Colonic mucosa (tissue), 4 donors: ENCODE measurements at places on chromosomes 12 and 14. TPM values are rescaled to one million over a fixed set of nuclear protein-coding genes. Genes with fewer than 3 reads are reported as not detected.

GRCh38 chr12:73308079-73308478, 1035.9 kb downstream of the TRHDE start:
- no peak for DNase-seq

DNA sequence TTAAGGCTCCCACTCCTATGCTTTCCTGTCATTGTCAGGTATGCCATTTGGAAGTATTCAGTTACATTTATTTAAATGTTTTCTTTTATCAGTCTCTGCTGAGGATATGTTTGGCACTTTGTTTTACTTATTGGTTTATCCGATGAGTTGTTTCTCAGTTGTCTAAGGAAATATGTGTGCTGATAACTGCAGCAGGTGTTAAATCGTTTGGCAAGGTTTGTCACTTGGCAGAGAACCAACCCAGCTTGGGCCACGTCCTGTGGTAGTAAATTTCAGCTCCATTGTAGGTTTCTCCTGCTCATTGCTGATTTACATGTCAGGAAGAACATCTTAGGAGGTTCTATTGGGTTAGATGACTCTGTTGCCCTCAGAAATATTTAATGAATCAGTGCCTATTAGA, 22.0 kb upstream of the MGST1 start:
- peak; percentile 79 for DNase-seq

DNA sequence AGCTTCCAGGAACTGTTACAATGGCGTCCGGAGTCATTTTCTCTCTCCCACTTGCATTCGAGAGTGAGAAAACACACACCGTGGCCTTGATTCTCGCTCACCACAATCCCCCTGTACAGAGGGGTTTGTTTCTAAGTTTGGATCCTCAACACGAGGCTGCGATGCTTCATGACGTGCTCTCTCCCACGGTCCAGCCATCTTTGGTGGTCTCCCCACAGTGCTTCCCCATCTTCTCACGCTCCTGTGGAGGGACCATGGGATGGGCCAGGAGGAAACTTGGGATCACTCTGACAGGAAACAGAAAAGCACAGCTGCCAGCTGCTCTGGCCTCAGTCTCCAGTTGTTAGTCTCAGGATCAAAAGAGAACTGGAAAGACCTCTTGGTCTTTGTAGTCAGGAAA, 28.1 kb downstream of the OR10P1 start:
- no peak for DNase-seq

DNA sequence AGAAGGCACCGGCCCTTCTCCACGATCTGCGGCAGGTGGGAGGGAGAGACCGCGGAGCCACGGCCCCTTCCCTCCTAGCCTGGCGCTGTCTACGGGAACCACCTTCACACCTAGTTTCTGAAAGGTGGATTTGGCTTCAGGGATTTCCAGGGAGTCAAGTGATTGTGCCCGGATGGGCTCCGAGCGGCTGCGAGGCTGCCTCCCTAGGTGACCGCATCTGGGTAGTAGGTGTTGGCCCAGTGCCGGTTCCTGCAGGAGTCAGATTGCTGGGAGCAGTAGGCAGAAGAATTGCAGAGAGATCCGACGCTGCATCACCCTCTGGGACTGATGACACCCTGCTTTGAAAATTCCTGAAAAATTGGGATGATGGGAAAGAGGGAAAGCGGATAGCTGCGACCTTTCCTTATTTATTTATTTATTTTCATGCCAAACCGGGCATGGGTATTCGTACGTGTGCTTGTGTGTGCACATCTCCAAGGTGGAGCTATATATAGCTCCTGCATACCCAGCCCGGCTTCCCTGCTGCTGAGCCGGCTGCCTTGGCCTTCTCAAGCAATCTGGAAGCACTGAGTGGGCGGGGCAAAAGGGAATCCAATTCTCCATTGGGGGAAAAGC, 1.1 kb downstream of the CNTN1 start:
- peak; percentile 18 for DNase-seq

GRCh38 chr12:102376181-102376747, 104.1 kb downstream of the IGF1 start:
- no peak for DNase-seq

DNA sequence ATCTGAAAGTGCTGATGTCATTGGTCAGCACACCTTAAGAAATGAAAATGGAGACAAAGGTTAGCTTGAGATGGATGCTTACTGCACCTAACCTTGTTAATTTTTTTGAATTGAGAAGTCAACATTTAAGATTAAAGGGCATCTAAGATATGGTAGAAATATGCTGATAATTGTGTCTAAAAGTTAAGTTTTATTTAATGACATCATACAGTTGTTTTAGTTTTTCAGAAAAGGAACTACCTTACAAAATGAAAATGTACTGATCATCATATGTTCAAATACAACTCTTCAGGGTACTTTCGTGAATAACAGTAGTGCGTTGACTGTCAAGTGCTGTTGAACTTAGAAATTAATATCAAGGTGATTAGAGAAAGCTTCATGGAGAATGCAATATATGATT, 2.5 kb downstream of the SMCO3 start:
- DNase-seq, result no peak

Gene MIP
- total RNA-seq, result not detected

DNA sequence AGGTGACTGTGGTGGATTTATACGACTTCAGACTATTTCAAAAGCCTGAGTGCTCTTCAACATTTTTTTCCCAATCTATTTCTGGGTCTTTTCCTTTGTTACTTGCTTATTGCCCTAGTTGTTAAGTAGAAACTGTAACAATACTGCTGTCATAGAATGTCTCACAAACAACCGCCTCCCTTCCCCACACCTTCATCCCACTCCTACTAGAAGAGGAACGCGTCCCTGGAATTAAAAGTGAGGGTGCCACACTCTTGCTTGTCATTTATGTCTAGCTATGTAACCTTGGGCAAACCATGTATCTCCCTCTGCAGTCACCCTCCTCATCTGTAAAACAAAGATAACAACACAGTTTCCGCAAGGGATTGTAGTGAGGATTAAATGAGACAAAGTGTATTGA, 8.6 kb downstream of the BRAP start:
- DNase-seq, result no peak

- peak; percentile 48 for DNase-seq
These were observed at the start of gene PRKD1 for GRCh38 chr14:29927376-29928116. Gene PRKD1, minus strand, starts transcription at chr14:29927847.

Gene TMTC2
- total RNA-seq, result 12.2 TPM

DNA sequence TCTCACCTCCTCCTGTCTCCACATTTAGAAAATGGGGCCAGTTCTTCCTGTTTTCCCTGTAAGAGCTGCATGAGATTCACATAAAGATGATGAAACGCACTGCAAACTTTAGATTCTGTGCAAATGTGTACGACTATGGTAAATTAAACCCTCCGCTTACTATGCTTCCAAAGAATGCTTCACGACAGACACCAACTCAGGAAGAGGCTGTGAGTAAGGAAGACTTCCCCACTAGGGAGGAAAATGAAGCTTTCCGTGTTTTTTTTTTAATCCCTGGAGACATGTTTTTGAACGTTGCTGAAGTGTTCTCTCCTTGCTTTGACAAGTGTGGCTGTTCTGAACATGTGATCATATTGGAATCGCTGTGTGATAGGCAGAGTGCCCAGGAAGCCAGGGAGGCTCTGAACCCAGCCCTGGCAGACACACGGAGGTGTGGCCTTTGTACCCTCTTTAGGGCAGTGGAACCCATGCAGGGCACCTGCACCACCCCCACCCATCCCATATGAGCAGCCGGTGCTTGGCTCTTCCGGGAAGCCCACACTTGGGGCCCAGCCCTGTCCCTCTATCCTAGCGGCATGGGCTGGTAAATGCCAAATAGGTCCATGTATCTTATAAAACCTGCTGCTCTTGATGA, 7.5 kb upstream of the SYNE3 start:
- DNase-seq, result peak; percentile 85

GRCh38 chr12:95882080-95882479, 23.3 kb downstream of the SNRPF start:
- DNase-seq, result no peak

DNA sequence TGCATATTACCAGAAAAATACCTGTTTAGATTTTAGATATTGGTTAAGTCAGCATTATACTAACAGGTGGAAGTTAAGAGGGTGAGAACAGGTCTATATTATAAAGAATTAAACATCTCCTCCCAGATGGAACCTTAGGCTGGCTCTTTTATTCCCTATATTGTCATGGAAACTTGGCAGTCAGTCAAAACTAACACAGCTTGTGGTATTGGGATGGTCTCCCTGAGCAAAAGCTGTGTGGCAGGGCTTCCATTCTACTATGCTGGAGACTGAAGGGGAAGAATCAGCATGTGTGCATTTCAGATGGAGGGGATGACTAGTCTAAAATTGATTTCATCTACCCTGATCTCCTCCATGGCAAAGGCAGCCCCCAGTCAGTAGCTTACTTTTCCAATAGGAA, 66.7 kb downstream of the SMOC1 start:
- peak; percentile 49 for DNase-seq

Gene EP400
- total RNA-seq, result 23.3 TPM

Gene GPHN
- 32.0 TPM for total RNA-seq

- no peak for DNase-seq
These were observed 354.5 kb downstream of the NUAK1 start for GRCh38 chr12:105783983-105784947.

Gene PPP4R3A
- 79.3 TPM for total RNA-seq

Gene CLEC4A
- total RNA-seq, result 1.8 TPM

- no peak for DNase-seq
These were observed 44.3 kb downstream of the PELI2 start for GRCh38 chr14:56162476-56162875.

- DNase-seq, result no peak
These were observed 525 bp upstream of the FAR2 start for GRCh38 chr12:29148596-29148910.

DNA sequence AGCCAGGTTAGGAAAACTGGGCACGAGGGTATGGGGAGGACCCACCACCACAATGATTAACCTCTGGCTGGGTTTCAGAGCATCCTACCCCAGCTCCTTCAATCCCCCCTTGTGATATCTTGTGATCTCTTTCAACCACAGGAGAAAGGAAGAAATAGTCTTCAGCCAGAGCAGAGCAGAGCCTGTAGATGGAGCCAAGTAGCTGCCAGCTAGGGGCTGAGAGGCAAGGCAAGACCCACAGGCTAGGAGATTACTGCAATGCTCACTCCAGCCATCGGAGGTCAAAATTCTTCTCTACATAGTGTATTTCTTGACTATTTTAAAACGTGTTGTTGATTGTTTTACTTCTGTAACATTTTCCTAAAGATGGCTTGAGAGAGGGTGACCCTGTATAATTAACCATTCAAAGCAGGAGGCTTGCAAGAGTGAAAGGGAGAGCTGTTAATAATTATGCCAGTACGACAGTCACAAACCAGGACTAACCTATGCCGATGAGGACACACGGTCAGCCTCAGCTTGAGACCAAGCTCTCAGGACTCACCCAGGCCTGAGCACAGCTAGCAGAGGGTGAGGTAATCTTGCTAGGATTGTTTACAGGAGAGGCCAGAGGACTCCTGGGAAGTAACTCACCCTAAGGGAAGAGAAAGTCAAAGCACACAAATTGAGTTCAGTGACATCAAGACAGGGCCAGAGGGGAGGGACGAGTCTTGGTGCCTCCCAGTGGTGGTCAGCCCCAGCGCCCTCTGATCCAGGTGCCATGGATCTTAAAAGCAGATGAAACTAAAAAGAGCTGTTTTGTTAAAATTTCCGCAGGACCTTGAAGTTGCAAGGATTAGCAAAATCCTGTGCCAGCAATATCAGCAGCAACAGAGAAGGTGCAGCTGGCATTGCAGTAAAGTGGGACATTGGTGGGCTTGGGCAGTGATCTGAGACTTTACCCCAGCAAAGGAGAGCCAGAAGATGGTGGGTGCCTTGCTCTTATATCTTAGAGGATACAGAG, 29.8 kb upstream of the CDKN3 start:
- peak; percentile 40 for DNase-seq

Gene ERP27
- 2.1 TPM for total RNA-seq

- DNase-seq, result no peak
These were observed 103.0 kb upstream of the SFSWAP start for GRCh38 chr12:131607658-131608447.

Gene TAS2R20
- 1.2 TPM for total RNA-seq

DNA sequence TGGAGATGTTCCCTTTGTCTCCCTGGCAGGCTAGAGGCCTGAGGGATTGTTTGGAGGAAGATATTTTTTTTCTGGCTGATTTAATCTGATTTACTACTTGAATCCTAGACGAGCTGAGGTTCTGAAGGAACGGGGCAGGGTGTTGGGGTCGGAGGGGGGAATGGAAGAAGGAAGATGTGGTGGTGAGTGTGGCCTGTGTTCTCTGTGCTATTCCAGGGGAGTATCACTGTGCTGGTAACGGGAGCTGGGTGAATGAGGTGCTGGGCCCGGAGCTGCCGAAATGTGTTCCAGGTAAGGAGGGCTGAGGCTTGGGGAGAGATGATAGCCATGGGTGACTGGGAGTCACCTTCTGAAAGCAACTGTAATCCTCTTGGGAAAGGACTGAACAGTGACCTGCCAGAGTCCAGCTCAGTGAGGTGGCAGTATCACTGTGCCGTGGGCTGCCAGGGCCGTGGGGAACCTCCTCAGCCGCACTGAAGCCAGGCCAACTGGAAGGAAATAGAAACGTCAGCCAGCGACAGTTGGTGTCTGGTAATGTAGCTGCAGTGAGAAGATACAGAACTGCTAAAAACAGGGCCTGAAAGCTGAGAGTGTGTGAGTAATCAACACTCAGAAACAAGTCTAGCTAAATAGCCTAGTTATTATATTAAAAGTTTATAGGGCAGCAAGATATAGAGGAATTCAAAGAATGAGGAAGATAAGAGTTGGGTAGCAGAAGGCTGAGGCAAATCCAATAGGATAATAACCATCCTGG, 7.9 kb downstream of the C1S start:
- DNase-seq, result no peak

DNA sequence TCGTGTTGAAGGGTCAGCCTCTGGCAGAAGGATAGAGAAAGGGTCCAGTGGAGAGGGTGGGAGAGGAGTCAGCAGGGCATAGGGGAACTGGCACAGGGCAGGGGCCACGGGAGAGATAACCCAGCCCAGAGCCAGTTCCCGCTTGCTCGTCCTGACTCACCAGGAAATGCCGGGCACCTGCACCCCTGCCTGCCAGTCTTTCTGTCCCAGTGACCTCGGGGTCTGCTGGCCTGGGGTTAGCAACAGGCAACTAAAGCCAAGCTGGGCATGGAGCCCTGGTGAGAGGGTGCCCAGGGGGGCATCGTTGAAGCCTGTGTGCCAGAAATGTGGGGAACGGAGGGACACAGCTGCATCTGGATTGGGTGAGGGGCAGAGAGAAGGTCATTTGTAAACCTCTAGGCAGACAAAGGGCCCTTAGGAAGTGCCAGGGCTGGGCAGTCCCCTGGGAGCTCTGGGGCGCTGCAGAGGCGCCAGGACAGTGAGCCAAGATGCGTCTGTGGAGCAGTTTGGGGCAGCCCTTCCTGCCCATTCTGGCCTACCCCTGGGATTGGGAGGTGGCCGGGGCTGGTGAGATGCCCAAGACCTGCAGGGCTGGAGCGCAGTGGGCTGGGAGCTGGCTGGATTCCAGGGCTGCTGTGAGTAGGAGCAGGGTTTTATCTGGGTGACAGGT, 5.5 kb downstream of the TNFAIP2 start:
- DNase-seq, result no peak

Gene SLC24A4
- 0.17 TPM for total RNA-seq

DNA sequence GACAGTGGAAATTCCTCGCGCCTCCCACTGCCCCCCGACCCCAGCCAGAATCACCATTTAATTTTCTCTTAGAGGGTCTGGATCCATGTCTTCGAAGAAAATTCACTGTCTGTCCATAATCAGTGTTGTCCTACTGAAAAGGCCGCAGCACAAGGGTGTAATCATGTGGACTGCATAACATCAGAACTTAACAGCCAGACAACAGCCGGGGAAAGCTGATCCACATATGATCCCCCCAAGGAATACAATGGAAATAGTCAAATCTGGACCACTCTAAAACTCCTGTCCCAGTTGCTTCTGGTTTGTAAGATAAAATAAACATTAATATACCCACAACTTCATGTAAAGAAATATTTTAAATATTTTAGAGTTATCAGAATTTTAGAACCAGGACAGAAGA, 177.5 kb downstream of the SSPN start:
- no peak for DNase-seq
